ENCODE measurements at places on chromosomes 2 and 18.

- no peak for DNase-seq
Observed at GRCh38 chr2:236813766-236814165, 244.1 kb downstream of the ACKR3 start.

DNA sequence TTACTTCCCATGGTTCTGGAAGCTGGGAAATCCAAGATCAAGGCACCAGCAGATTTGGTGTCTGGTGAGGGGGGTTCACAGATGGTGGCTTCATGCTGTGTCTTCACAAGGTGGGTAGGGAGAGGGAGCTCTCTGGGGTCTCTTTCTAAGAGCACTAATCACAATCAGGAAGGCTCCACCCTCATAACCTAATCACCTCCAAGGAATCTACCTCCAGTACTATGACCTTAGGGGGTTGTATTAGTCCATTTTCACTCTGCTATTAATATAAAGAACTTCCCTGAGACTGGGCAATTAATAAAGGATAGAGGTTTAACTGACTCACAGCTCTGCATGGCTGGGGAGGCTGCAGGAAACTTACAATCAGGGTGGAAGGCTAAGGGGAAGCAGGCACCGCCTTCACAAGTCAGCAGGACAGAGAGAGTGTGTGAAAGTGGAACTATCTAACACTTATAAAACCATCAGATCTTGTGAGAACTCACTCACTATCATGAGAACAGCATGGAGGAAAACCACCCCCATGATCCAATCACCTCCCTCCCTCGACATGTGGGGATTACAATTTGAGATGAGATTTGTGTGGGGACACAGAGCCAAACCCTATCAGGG is 17.6 kb downstream of the TBC1D8 start:
- no peak for DNase-seq

- DNase-seq, result no peak
Observed at GRCh38 chr2:207643892-207644291, 18.7 kb upstream of the METTL21A start.

DNA sequence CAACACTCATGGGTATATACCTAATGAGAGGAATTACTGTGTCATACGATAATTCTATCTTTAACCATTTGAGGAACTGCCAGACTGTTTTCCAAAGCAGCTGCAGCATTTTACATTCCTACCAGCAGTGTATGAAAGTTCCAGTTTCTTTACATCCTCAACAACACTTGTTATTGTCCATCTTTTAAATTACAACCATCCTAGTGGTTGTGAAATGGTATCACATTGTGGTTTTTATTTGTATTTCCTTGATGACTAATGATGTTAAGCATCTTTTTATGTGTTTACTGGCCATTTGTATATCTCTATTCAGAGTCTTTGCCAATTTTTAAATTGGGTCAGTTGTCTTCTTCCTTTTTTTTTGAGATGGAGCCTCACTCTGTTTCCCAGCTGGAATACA is 4.0 kb upstream of the CKAP2L start:
- DNase-seq, result no peak

GRCh38 chr2:230166557-230167170 is 53.1 kb downstream of the SP110 start:
- no peak for DNase-seq

DNA sequence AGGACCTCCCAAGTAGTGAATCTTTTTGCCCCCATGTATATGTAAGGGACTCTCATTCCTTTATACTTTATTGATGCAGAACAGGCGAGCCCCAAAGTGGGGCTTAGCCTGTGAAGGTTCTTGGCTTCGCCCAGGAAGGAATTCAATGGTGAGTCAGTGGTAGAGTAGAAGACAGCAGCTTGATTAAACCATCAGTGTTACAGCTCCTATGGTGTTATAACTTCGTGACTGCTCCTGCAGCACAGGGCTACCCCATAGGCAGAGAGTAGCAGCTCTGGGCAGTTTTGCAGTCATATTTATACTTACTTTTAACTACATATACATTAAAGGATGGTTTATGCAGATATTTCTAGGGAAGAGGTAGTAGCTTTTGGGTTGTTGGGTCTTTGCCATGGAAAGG is 11.0 kb downstream of the FAM171B start:
- DNase-seq, result no peak

GRCh38 chr2:239321596-239322415 is 79.0 kb downstream of the HDAC4 start:
- DNase-seq, result no peak

GRCh38 chr18:78727877-78728783 is 251.5 kb upstream of the SALL3 start:
- no peak for DNase-seq

- no peak for DNase-seq
Observed at GRCh38 chr2:209348433-209348832, 75.4 kb upstream of the MAP2 start.

DNA sequence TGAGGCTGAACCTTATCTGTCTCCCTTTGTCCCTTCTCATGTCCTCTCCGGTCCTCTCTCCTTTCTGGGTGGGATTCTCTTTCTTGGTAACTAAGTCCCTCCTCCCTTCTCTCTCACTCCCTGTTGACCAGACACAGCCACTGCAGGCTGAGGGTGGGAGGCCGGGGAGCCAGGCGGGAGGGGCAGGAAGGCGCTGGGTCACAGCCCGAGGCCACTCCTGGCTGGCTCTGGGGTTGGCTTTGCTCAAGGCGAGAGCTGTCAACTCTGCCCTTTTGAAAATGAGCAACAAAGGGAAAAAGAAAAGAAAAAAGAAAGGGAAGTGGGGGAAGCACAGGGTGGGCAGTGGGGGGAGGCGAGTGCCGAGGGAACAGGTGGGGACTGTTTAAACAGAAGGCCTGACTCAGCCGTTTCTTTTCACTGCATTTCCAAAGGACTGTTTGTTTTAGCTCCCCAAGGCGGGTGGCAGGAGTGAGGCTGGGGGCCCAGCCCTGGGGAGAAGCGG is 70.5 kb upstream of the IGFBP5 start:
- no peak for DNase-seq

GRCh38 chr2:198657512-198658121 is 800.1 kb downstream of the SATB2 start:
- DNase-seq, result peak; percentile 5

DNA sequence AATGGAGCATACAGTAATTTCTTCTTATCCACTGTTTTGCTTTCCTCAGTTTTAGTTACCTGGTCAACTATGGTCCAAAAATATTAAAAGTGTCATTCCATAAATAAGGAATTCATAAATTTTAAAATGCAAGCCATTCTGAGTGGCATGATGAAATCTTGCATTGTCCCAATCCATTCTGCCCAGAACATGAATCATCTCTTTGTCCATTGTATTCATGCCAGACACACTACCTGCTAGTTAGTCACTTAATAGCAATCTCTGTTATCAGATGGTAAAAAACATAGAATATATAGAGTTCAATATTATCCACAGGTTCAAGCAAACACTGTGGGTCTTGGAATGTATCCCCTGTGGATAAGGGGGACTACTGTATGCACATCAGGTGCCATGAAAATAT is 872.2 kb upstream of the NXPH2 start:
- no peak for DNase-seq

GRCh38 chr2:152548111-152548875 is 169.0 kb downstream of the PRPF40A start:
- no peak for DNase-seq

DNA sequence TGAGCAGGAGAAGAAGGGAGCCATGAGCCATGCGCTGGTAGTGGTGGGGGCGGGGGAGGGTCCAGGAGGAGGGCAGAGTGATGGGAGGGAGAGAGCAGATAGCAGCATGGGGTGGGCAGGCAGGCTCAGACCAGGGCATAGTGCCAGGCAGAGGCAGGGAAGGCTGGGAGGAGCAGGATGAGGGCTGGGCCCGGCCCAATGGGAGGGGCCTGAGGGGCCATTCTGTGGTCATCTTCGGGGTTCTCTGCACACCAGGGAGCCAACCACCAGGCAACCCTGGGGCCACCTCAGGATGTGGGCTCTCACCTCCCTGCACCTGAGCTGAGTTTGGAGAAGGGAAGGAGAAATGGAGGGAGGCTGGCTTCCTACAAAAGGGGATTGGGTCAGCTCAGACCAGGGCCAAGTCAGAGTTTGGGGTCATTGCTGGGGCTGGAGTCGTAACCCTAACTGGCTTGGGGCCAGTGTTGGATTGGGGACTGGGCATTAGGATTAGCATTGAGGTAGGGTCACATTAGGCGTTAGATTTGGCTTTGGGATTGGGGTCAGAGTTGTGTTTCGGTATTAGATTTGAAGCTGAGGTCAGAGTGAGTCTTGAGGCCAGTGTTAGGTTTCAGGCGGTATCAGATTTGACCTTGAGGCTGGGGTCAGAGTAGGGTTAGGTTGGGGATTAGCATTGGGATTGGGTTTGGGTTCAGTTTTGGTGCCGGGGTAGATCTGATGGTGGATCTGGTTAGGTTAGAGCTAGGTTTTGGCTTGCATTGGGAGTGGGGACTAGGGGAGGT is 11.2 kb downstream of the VIL1 start:
- no peak for DNase-seq

DNA sequence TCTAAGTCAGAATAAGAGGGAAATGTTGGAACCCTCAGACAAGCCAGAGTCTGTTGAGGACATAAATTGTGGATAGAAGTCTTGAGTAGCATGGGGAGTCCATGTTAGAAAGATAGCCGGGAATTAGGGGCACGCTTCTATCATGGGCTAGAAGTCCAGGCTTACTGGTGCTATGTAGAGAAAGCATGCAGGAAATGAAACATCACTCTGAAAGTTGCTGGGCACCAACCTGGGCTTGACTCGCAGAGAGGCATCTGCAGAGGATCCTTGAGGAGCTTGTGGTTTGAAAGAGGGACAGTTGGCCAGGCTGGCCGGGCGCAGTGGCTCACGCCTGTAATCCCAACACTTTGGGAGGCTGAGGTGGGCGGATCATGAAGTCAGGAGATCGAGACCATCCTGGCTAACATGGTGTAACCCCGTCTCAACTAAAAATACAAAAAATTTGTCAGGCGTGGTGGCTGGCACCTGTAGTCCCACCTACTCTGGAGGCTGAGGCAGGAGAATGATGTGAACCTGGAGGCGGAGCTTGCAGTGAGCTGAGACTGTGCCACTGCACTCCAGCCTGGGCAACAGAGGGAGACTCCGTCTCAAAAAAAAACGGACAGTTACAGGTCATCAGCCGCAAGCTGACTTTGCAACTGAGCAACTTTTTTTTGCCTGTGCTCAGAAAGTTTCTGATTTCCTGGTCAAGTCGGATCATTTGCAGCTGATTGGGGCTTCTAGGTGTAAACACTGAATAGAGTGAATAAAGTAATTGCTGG is 24.9 kb downstream of the CERS6 start:
- no peak for DNase-seq

GRCh38 chr2:1947316-1947715 is 203.0 kb upstream of the PXDN start:
- no peak for DNase-seq

DNA sequence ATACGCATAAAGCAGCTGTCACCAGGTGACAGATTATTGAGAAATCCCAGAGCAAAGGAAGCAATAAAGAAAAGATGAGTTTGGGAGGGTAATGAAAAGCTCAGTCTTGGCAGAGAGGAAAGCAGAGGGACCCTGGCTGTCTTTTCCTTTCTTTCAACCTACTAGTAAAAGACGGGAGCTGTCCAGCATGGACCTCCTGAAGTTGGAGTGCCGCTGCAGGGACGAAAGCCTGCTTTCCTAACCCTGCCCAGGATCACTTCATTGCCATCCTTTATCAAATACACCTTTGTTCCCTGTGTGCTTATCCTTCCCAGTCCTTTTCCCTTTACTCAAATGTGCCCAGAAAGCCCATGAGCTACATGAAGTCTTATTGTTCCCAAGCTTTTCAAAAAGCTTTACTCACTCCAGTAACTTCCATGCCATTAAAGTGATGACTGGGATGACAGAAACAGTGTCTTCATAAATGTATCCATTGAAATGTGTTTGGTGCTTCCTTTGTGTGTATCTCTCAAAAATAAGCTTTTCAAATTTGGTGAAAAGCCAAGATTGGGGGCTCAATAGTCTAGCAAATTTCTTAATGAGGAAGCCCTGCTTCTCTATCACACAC is 3.7 kb upstream of the SPR start:
- DNase-seq, result no peak

DNA sequence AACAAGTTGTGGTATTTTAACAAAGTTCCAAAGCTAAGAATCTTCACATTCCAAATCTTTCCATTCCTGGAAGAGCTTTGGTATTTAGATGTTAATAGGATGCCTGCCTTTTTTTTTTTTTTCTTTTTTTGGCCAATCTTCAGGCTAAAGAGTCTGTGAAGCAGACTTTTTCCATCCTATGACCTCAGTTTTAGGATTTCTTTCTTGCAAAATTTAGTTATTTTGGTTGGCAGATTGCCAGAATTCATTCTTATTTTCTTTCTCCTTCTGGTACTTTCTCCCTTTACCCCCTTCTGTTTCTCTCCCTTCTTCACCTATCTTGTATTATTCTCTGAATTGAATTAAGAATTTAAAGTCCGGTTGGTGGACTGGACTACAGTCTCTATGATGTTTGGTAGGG is 217.8 kb upstream of the REV1 start:
- no peak for DNase-seq

GRCh38 chr2:112096098-112096497 is 41.0 kb downstream of the TMEM87B start:
- DNase-seq, result no peak

- no peak for DNase-seq
Observed at GRCh38 chr2:195049372-195050031, 607.5 kb upstream of the SLC39A10 start.

GRCh38 chr2:146820672-146821071 is 1024.2 kb upstream of the ACVR2A start:
- no peak for DNase-seq

GRCh38 chr2:20076757-20077156 is 25.3 kb upstream of the LAPTM4A start:
- DNase-seq, result no peak

- no peak for DNase-seq
Observed at GRCh38 chr2:44155666-44156446, 12.8 kb upstream of the PPM1B start.

- no peak for DNase-seq
Observed at GRCh38 chr18:54830866-54831265, 2.6 kb downstream of the RAB27B start.

DNA sequence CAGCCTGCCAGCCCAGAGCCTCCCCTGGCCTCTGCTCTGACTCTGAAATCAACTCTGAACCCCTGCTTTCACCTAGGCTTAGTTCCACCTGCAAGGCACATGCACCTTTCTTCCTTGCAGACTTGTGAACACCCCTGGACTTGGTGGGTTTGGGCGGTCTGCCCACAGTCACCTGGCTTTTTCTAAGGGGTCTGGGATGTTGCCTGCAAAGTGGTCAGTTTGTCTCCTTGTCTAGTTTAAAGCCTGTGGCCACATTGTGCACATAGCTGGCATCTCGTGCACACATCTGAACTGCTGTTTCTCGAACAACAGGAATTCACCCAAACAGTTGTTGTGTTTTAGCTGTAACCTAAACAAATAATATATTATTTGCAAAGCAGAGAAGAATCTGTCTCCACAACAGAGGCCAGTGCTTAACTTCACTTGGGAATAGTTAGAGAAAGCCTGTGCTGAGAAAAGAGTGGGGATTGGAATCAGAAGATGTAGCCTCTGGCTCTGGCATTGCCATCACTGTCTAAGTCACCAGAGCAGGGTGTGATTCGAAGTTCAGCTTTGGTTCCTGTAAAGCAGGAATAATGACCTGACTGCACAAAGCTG is 108.5 kb downstream of the TMEM18 start:
- DNase-seq, result no peak

All from KG1 (cell line).